Spinal cord (tissue), 10 donors: ENCODE measurements at places on chromosomes 5 and 9.

DNA sequence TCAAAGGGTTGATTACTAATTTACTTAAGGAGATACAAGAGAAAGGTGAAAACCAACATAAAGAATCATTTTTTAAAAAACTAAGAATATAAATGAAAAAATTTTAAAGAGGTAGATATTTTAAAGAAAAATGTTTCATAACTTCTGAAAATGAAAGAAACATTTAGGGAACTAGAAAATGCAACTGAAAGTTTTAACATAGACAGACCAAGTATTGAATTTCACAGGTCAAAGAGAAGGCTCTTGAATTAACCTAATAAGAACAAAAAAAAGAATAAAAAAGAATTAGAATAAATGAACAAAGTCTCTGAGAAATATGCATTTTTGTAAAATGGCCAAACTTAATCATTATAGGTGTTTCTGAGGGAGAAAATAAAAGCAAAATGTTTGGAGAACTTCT is 16.1 kb upstream of the FAM174A start:
- DNase-seq = no peak

GRCh38 chr5:33675958-33676464 is 215.8 kb downstream of the ADAMTS12 start:
- DNase-seq = no peak

GRCh38 chr5:89081360-89081759 is 198.4 kb upstream of the MEF2C start:
- DNase-seq = no peak

GRCh38 chr9:136943291-136944211 is 987 bp downstream of the FBXW5 start:
- no peak for DNase-seq

DNA sequence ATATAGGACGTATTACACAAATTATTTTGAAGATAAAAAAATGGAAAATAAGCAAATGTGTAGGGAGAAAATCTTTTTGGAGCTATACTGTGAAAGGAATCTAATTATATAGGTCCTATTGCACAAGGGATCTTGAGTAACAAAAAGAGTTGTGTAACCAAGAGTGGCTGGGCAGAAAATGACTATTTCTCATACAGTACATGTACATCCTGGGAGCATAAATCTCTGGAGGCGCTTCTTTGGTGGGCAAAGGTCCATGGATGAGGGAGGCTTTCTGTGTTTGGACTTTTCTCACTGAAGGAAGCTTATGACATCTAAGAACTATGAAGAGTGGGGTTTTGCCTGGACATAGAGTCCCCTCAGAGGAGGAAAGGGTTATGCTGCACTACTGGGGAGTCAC is 29.8 kb downstream of the ANKS6 start:
- no peak for DNase-seq

- peak; percentile 39 for DNase-seq
These were observed 1.2 kb upstream of the ADAMTS6 start for GRCh38 chr5:65482736-65483545.

GRCh38 chr9:117265253-117265652 is 149.6 kb downstream of the ASTN2 start:
- no peak for DNase-seq

DNA sequence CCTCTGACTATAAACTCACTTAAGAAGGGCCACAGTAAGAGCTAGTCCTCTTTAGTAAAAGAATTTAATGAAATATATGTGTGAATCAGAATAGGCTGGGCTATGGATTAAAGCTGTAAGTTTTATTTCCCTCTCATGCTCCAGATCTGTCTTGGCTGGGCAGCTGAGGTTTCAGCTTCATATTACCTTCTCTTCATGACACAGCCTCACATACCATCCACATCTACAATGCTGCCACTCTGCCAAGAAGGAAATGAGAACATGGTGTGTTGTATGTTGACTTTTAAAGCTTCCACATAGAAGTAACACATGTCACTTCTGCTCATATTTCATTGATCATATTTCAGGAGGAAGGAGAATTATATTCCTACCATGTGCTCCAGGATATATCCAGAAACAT is 776.0 kb upstream of the ACO1 start:
- no peak for DNase-seq

DNA sequence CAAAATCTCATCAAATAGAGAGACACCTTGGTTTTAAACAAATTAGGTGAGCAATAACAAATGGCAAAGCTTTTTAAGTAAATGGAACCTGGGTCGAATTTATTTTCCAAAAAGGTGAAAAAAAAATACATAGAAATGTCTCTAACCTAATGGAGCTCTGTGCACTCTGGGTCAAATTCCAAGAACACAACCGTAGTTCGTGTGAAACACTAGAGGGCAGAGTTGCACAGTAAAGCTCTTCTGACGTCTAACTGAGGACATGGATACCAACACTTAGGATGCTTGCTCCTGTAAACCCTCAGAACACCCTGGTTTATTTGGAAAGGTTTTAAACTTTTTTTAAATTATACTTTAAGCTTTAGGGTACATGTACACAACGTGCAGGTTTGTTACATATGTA is 18.9 kb downstream of the MARCHF11 start:
- no peak for DNase-seq

DNA sequence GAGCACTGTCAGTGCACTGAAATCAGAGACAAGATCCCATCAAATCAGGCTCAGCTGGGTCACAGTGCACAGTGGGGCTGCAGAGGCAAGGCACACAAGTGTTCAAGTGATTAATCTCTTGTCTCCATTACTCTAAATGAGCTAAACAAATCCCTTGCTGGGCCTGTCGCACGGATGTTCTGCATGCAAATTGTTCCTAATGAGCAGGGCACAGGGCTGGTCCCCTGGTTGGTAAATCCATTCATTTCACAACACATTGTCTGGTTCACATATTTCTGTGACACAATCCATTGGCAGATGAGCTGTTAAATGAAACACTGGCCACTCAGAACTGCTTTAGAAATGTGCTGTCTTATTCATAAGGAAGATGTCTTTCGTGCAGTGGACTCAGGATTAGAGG is 167.9 kb upstream of the BRINP1 start:
- no peak for DNase-seq

- DNase-seq = peak; percentile 10
These were observed 63.3 kb downstream of the DEPDC1B start for GRCh38 chr5:60636644-60637043.

- no peak for DNase-seq
These were observed 230.5 kb upstream of the IZUMO3 start for GRCh38 chr9:24776226-24776625.

DNA sequence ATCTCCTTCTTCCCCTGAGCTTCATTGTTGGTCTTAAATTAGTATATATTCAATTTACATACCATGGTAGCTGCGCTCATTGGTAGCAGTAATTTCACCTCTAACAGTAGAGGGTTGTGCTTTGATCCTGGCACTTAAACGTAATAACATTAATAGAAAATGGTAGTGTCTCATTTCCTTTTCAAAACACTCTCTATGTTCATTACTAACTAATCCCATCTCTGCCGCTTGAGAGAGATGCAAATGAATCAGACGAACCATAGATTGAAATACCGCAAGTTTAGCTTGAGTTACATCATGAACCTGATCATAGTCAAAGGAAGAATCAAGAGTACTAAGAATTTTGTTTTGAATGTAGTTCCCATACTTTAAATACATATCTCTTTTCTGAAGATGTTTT is 2.2 kb downstream of the THBS4 start:
- peak; percentile 59 for DNase-seq

DNA sequence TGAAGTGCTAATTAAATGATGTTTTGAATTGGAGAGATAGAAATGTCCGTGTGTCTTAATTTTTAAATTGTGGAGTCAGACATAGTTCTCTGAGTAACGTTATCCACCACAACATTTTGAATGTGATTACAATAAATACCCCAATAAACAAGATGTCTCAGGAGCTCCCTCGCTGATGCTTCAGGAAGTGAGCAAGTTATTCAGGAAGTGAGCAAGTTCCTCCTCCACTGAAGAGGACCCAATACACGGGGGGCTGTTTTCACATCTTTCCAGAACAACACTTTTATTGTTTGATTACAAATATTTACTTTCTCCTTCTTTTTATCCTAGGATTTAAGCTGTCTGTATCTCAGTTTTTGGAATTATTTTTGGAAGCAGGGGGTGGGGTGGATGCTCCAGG is 363.8 kb downstream of the LRRC70 start:
- DNase-seq = no peak

DNA sequence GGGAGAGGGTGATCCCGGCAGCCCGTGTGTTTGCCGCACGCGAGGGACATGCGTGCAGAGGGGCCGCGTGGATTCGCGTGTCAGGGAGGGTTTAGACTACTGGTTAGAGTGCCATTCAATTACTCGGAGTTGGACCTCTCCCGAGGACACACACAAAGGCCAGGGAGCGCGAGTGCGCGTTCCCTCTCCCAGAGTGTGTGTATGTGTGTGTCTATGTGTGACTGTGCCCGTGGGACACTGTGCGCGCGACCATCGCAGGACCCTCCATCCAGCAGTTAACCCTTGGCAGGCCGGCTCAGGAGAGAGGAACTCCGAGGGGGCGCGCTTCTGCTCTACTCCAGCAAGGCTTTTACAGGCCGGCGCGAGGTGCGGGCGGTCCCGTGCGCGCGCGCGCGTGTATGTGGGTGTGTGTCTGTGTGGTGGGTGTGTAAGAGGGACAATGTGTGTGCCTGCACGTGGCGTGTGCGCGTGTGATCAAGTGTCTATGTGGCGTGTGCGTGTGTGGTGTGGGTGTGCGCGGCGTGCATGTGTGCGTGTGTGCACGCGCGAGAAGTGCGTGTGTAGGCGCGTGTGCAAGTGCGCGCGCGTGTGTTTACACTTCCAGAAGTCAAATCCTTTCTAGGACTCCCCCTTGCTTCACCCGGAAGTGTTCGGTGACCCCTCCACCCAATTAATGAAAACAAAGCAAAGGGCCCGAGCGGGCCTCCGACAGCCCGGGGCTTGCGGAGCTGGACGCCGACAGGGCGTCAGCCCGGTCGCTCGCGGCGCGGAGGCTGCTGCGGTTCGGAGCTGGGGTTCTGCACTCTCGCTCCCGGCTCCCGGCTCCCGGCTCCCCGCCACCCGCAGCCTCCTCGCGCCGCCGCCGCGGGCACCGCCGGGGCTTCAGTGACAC is 75.3 kb upstream of the TBCA start:
- no peak for DNase-seq

DNA sequence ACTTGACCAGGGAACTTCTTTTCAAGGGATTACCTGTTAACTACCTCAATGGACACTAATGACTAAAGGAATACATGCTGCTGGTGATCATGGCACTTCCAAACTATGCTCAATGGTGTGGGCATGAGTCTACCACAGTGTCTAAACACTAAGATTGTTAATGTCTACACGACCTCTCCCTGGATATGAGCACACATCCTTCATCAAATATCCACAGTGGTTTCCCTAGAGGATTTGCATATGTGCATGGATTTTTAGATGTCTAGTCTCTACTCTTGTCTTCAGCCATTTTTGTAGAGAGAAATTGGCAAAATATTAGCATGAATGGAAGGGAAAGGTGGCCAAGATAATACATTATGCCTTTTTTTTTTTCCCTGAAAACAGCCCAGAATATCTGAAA is 113.3 kb upstream of the CCDC152 start:
- DNase-seq = no peak

DNA sequence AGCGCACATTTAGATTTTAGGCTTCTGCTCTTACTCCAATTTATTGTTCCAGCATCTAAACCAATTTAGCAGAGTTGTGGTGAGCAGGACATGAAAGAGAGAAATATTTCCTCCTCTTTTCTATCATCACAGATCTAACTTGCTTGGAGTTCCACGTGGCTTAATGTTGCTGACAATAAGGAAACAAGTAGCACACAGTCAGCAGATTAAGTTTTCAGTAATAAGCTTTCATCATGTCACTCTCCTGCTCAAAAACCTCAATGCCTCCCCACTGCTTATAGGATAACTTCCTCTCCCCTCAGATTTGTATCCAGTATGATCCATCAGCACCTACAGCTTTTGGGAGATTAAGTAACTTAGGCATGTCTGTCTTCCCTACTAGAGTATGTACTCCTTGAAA is 10.4 kb upstream of the SSBP2 start:
- no peak for DNase-seq

DNA sequence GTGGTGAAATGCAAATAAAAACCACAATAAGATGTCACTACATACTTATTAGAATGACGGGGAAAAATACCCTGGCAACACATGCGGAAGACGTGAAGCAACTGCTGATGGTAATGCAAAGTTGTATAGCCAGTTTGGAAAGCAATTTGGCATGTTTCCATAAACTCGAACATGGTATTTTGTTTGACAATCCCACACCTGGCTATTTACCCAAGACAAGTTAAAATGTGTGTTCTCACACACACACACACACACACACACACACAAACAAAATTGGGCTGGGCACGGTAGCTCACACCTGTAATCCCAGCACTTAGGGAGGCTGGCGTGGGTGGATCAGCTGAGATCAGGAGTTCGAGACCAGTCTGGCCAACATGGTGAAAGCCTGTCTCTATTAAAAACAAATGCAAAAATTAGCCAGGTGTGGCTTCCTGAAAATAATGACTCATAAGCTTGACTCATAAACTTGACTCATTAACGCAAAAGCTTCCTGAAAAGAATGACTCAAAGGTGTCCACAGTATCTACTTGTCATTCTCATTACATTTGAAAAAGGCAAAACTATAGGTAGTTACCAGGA is 456.5 kb downstream of the CDH18 start:
- DNase-seq = no peak

DNA sequence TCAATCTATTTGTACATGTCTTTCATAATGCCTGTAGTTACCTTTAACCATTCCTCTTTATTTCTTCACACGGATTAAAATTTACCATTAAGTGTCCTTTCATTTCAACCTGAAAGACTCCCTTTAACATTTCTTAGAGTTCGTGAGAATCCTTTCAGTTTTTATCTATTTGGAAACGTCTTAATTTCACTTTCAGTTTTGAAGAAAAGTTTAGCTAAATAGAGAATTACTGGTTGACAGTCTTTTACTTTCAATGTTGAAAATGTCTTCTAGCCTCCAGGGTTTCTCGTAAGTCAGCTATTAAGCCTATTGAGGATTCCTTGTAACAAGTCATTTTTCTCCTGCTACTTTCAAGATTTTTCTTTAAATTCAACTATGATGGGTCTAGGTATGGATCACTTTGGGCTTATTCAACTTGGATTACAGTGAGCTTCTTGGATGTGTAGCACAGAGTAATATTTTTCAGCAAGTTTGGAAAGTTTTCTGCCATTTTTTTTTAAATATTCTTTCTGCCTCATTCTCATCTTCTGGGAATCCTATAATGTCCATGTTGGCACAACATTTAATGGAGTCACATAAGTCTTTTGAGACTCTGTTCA is 48.5 kb downstream of the RFX3 start:
- DNase-seq = no peak

DNA sequence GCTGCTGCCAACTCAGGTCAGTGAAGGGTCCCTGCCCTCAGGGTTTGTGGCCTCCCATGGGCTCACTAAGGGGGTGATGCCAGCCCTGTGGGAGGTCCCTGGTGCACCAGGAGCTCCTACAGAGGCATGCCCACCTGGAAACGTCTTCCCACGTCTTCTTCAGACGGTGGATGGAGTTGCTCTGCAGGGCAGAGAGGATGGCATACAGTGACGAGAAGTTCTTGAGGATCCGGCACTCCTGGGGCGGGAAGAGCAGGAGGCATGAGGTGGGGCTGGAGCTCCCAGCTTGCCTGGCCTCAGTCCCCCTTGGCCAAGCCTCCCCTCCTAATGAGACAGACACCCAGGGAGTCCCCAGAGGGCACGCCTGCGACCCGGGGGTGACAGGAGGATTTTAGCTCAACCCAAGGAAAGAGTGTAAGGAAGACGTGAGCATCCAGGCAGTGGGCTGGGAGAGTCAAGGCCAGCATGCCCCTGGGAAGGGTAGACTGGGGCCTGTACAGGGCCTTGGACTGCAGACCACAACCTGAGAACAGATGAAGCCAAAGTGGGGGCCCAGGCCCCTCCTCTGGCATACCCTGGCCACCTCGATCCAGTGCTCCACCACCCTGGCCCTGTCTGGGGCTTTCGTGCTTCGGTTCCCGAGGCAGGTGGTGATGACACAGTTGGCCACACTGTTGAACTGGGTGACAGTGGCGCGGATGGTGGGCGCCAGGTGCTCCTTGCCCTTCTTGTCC is 14.4 kb downstream of the RALGDS start:
- no peak for DNase-seq
